GM18507 (cell line): ENCODE measurements at places on chromosomes 2 and 18.

DNA sequence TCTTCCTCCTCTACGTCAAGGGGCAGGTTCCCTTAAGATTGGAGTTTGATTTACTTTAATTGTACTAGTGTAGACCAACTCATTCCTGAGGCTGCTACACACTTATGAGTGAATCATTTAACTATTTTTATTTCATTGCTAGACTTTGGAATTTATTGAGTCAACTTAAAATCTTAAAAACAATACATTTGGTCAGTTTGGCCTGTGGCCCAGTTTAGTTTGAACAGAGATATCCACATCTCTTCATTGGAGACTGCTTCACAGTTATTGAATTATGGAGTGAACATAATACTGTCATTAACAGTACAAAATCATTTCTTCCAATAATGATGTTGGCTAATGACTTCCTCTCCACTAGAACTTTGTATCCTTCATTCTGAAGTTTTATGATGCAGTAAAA, 34.5 kb upstream of the STPG4 start:
- DNase-seq = no peak

DNA sequence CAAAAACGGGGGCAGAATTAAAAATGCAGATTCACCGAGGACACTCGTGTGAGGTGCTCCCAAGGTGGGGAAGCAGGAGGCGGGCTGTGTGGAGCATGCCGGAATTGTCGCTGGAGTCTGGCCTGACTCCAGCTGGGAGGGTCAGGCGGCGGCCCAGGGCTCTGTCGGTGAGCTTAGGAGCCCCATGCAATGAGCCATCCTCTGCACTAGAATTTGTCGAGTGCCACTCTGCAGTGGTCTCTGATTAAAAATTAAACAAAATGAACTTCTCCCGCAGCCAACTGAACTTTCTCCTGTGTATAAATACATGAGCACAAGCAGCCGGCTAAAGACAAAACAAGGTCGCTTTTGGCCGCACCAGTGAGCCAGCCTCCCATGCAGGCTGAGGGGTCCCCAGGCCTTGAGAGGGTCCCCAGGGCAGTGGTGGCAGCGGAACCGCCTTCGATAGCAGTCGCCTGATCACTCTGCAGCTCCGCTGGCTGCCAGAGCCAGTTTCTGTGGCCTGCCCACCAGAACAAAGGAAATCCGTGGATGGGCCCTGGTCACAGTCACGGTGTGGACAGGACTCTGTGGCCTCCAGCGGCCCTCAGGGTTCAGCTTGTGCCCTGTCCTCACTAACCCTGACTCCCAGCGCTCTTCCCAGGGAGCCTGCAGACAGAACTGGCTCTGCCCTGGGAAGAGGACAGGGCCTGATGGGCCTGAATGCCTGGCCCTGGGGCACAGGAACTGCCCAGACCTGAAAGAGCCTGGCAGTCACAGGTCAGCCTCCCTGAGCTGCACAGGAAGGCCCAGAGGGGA, 201.3 kb downstream of the EIPR1 start:
- no peak for DNase-seq

DNA sequence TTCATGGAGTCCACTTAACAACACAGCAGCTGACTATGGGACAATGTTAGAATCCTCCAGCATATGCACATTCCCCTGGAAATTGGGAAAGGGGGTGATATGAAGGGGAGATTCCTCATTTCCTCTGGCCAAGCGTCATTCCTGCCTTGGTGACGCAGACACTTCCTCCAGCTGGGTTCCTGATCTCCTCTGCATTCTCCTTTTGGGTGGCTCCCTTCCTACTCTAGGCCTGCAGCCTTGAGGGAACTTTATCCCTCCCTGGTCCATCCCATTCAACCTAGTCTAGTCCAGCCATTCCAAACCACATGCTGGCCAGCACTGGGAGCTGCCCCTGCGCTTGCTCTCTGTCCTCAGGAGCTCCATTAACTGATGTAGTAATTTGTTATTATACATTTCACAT, 216.8 kb downstream of the VAPA start:
- no peak for DNase-seq

DNA sequence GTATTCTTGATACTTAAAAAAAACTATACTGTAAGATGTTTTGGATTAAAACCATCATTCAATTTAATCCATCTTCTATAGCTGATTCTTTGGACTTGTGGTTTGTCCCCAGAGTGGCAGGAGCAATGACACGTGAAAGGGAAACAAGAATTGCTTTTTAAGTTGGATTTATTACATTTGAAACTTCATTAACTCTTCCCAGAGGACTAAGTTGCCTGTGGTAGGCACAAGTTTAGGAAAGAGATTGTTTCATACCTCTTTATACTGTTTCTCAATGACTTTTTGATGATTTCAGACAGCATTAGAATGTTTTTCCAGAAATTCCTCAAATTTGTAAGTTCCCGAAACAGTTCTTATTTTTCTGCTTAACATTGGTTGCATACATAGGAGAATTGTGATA, 41.3 kb downstream of the ACVR2A start:
- DNase-seq = no peak
